ENCODE measurements at places on chromosomes 13 and 19. TPM values are rescaled to one million over a fixed set of nuclear protein-coding genes. Genes with fewer than 3 reads are reported as not detected.

The TTC9B gene
- total RNA-seq = not detected

The NUDT19 gene
- 4.5 TPM for total RNA-seq

The IFNL1 gene
- not detected for total RNA-seq

The STK11 gene
- 82.9 TPM for total RNA-seq

The KCNN1 gene
- total RNA-seq = not detected

The F10 gene
- total RNA-seq = 15.7 TPM

The LILRA5 gene
- total RNA-seq = not detected
